ENCODE measurements at places on chromosomes 7 and 10.

DNA sequence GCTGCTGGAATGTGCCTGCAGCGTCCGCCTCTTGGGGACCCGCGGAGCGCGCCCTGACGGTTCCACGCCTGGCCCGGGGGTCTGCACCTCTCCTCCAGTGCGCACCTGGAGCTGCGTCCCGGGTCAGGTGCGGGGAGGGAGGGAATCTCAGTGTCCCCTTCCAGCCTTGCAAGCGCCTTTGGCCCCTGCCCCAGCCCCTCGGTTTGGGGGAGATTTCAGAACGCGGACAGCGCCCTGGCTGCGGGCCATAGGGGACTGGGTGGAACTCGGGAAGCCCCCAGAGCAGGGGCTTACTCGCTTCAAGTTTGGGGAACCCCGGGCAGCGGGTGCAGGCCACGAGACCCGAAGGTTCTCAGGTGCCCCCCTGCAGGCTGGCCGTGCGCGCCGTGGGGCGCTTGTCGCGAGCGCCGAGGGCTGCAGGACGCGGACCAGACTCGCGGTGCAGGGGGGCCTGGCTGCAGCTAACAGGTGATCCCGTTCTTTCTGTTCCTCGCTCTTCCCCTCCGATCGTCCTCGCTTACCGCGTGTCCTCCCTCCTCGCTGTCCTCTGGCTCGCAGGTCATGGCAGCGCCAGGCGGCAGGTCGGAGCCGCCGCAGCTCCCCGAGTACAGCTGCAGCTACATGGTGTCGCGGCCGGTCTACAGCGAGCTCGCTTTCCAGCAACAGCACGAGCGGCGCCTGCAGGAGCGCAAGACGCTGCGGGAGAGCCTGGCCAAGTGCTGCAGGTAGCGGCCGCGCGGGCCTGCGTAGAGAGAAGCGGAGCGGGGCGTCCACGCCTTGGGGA is 645 bp downstream of the SLC26A4 start:
- DNase-seq = peak; percentile 20

DNA sequence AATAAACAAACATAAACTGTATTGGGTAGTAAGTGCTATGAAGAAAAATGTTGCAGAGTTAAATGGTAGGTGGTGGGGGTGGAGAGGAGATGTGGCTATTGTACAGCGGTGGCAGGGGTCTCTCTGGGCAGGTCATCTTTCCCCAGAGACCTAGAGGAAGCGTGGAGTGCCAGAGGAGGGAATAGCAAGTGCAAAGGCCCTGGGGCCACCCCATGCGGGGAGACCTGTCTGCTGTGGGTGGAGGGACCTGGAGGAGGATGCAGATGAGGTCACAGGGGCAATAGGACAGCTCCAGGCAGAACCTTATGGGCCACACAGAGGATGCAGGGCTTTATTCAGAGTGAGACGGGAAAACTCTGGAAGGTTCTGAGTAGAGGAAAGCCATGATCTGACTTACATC is 47.5 kb downstream of the DLG5 start:
- DNase-seq = no peak

DNA sequence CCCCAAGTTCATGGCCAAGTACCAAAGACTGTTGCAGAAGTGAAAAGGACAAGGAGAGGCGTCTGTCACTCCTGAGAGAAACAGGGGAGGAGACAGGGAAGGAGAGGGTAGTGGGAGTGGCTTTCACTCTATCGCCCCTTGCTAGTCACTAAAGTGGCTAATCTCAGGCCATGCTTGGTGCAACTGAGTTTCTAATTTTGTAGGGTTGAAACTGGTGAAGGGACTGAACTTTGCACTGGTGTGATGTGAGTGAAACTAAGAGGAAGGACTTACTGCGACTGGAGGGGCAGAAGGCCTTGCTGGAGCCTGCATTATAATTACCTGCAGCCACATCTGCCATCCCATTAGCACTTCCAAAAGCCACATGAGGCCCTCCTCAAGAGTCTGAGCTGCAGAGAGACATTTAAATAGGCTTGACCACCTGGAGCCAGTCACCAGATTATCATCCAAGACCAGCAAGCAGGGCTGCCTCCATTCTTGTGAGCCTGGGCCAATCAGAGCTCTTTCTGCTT is 107.2 kb upstream of the EEPD1 start:
- no peak for DNase-seq

- no peak for DNase-seq
Observed at GRCh38 chr7:147803151-147803550, 787.4 kb upstream of the C7orf33 start.

GRCh38 chr10:103458720-103459119 is at the start of gene CALHM1:
CALHM1 (minus strand) TSS chr10:103458900; CDS start chr10:103458751, 149 bp downstream.
- no peak for DNase-seq

GRCh38 chr10:112991888-112992491 is 41.9 kb downstream of the TCF7L2 start:
- DNase-seq = no peak

- no peak for DNase-seq
Observed at GRCh38 chr10:126065751-126066377, 169.5 kb downstream of the FANK1 start.

- no peak for DNase-seq
Observed at GRCh38 chr7:6646465-6646864, 9.3 kb downstream of the ZNF316 start.

DNA sequence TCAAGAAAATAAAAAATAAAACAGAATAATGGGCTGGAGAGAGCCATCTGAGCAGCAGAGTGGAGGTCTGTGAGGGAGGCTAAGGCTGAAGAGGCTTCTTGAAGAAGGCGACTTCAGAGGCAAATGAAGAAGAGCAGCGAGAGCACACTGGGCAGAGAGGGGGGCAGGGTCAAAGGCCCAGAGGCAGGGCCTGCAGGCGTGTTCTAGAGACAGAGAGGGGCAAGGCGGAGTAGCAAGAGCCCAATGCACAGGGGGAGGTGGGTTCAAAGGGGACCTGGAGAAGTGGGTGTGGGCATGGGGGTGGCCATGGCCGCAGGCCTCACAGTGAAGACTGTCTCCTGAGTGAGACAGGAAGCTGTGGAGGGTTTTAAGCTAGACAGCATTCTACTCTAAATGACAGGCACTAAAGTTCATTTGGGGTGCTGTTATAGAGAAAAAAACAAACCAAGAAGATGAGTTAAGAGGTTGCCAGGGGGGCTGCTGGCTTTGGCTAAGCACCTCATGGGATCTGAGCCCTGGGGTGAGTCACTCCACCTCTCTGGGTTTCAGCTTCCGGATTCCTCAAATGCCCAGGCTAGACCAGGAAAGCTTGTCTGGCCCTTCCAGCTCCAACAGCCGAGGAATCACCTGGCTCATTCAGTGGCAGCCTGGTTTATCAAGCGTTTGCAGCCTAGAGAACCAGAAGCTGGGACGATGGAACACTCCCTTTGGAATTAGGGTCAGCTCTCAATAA is 81.7 kb downstream of the DLG5 start:
- DNase-seq = peak; percentile 90

DNA sequence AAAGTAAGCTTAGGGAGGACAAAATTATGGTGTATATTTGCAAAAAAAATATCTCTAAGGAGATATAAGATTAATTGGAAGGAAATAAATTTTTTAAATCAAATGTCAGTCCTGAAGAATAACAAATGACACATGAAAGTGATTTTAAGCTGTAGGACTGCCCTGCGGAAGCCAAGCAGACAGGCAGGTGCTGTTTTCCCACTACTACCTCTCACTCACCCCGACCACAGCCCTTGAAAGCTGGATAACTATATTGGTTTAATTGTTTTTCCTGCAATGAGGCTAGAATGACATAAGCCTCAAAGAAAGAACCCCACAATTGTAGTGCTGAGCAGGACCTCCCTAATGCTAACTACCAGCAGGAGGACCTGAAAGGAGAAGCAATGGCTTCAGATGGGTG is 68.6 kb upstream of the VIPR2 start:
- DNase-seq = no peak

DNA sequence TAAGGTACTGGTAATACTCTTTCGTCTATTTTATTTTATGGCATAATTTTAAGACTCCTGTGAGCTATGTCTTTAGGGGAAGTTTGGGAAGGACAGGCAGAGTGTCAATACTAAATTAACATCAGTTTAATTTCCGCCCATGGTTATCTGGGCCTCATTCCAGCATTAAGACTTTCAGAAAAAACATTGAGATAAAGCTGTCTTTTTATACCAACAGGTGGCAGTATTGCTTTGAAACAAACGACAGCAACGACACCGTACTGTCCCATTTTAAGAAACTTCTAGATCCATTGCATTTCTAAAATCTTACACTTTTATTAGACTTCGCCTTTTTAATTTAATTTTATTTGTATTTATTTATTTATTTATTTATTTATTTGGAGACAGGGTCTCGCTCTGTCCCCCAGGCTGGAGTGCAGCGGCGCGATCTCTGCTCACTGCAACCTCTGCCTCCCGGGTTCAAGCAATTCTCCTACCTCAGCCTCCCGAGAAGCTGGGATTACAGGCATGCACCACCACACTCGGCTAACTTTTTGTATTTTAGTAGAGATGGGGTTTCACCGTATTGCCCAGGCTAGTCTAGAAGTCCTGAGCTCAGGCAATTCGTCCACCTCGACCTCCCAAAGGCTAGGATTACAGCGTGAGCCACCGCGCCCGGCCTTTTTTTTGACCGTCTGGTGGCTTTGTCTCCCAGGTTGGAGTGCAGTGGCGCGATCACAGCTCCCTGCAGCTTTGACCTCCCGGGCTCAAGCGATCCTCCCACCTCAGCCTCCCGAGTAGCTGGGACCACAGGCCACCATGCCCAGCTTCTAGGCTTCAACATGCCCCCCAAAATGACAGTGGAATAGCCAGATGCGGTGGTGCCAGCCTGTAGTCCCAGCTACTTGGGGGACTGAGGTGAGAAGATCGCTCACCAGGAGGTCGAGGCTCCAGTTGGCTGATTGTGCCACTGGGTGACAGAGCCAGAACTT is 78.7 kb upstream of the C1GALT1 start:
- peak; percentile 70 for DNase-seq

- no peak for DNase-seq
Observed at GRCh38 chr10:88598055-88598454, 11.5 kb downstream of the LIPJ start.

DNA sequence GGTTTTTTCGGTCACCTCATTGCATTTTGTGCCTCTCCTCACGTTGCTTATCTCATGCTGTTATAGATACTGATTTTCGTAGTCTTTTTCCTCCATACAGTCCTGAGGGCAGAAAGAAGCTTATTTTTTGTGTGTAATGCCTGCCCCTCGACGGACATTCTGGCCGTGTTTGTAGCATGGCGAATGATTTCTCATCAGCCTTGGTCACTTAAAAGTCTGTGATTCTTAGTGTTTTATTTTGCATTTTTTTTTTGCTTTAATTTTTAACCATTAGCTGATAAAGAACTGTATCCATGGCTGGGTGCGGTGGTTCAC is 469 bp upstream of the NOC3L start:
- DNase-seq = no peak

GRCh38 chr7:94633687-94634086 is 22.2 kb downstream of the SGCE start:
- no peak for DNase-seq

GRCh38 chr10:97831259-97831658 is 18.4 kb upstream of the GOLGA7B start:
- no peak for DNase-seq

DNA sequence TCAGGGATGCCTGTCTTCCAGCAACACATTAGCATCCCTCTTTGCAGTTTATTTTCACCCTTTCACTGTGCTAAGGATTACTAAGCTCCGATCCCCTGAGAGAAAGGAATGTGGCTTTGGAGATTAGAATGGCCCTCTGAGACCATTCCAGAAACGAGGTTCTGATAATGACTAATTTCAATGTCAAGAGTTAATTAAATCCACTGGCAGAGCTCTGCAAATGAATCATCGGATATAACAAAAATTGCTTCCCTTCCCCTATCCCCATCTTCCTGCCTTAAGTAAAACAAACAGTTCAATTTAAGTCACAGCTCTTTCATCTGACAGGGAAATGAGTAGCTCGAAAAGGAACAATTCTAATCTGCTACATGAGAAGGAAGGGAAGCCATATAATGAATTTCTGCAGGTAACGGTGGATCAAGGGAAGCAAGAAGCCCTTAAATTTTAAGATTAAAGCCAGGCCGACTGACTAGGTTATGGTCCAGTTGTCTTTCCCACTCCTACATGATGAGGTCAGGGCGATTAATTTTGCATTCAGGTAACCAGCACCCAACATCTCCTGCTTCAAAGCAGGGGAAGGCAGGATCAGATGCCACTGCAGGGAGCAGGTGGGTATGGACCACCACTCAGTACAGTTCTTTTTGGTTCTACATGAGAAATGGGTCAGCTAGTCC is 50.5 kb downstream of the MALSU1 start:
- no peak for DNase-seq

- no peak for DNase-seq
Observed at GRCh38 chr7:50147951-50148808, 55.1 kb upstream of the ZPBP start.

GRCh38 chr7:154767821-154768415 is 235.0 kb downstream of the PAXIP1 start:
- DNase-seq = no peak

- DNase-seq = no peak
Observed at GRCh38 chr7:28739826-28740225, 218.3 kb downstream of the TRIL start.

GRCh38 chr10:74645692-74646091 is 180.7 kb upstream of the KAT6B start:
- no peak for DNase-seq

GRCh38 chr7:98795741-98796493 is 73.9 kb downstream of the TMEM130 start:
- no peak for DNase-seq

DNA sequence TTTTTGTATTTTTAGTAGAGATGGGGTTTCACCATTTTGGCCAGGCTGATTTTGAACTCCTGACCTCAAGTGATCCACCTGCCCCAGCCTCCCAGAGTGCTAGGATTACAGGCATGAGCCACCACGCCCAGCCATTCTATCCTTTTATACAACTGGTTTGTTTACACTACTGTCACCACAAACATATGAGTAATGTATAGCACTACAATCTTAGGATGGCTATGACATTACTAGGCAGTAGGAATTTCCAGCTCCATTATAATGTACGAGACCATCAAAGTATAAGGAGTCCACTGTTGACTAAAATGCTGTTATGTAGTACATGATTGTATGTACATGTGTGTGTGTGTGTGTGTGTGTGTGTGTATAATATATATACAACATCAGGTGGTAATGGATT is 1126.1 kb upstream of the LRRN3 start:
- DNase-seq = no peak

DNA sequence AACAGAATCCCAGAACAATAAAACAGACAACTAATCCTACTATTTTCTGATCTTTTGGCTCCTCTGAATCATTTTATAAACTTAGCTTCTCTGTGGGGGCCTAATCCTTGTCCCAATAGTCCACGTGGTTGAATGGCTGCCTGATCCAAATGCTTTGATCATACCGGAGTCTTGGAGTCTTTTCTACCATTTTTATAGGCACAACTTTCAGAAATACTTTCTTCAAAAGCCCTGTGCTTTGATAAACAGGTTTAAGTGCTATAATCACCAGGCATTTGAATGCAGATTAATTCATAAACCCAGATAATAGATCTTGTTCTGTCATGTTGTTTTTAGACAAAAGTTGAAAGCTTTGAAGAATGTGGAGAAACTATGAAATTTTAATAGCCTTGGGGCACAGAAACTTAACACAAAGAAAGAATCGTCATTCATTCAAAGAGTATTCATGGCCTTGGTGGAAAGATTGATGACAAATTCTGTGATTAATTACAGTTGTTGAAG is 163.7 kb downstream of the AHR start:
- no peak for DNase-seq
